CD4-positive, alpha-beta T cell treated with Interleukin-15 for 4 hours (primary cell): ENCODE measurements at places on chromosomes 4 and X.
A peak's percentile ranks its signal among the peaks of the same experiment; 100 is the strongest.

DNA sequence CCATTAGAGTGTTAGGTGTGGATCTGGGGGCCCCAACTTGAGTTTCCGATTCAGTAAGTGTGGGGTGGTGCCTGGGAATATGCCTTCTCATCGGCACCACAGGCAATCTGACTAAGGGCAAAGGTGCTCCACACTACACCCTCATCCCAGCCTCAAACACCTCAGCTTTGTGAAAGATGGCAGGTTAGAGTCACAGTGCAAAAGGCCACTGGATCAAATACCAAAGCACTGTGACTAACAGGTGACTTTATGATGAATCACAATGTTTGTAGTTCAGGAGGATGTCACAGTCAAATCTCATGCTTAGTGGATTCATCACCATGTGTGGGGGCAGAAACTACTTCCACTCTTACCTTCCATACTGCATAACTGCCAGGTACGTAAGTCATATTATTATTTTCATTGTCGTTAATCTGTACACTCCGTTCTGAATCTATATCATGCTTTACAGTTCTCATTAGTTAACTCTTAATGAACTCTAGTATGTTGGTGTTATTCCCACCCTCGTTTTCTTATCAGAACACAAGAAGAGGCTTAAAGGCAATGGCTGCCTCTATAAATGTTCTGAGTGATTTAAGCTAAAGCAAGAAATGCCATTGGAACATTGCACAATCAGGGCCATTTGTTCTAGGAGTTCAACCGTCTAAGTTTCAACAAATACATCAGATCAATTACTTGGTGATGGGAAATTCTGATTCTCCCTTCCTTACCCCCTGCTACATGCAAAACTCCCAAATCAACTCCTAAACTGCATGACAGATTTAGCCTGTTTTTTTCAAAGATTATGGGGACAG is 50.2 kb downstream of the PRKG2 start:
- DNase-seq, result no peak

DNA sequence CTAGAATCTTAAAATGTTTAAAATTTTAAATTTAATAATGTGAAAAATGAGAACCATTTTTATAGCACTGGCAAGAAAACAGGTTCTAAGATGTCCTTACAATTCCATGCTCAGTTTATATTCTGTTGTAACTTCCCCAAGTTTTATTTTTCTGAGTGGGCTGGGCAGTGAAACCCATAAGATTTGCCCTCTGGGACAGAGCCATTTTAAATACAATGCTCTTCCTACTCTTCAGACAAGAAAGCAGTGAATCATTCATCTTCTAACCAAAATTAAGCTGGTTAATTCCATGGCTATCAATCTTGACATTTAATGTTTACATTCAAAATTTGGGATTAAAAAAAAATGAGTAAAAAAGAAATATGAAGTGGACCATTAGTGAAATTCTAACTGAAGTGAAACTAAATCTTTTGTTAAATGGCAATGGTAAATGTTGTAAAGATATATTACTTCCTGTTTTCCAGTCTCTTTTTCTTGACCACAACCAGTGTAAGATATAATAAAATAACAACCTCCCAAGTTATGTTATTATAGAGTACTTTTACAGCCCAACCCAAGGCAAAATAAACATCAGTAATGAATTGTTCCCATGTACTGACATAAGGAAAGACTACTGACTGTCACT is 37.2 kb upstream of the PTPN13 start:
- DNase-seq, result no peak

GRCh38 chr4:189499696-189500095 is 441.0 kb upstream of the FRG1 start:
- DNase-seq, result no peak

- no peak for DNase-seq
Measured at GRCh38 chr4:70670332-70671014, 4.2 kb upstream of the JCHAIN start.

DNA sequence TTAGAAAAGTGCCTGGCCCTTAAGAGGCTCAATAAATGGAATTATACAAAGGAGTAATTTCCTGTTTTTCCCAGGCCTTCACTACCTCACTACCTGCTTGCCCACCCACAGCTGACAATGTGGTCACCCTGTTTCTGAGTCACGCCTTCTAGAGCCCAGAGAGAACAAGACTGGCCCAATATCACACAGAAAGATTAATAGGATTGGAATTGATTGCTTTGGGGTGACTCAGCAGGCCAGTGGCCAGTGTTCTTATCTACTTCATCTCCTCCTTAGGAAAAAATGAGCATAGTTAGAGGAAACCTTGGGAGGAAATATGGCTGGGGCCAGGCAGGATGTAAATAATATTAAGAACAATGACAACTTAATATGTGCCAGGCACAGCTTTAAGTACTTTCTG is 4.5 kb upstream of the FGF16 start:
- DNase-seq, result no peak

GRCh38 chr4:107757864-107758476 is 37.9 kb upstream of the PAPSS1 start:
- peak; percentile 16 for DNase-seq

- no peak for DNase-seq
Measured at GRCh38 chr4:76703123-76703490, 194.8 kb downstream of the SOWAHB start.

- DNase-seq, result no peak
Measured at GRCh38 chrX:130524476-130525194, 122.8 kb downstream of the RBMX2 start.

DNA sequence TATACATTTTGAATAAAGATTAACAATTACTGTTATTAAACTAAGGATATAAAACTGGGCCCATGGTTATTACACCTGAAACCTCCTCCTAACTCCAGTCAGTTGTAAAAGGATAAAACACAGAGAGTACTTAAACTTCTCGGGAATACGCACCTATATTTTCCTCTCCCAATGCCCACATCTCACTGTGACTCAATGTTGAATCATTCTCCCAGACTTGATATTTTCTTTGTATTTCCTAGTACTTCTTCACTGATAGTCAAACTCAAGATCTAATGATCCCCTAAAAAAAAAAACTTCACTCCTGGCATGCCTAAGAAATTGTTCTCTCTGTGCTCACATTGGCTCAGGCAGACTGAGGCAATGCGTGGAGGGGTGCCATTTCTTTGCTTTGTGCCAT is 212.5 kb upstream of the DKK2 start:
- no peak for DNase-seq
